ENCODE measurements at places on chromosomes 7 and 10.

GRCh38 chr7:44063894-44064651, 1.3 kb downstream of the PGAM2 start:
- DNase-seq = no peak

DNA sequence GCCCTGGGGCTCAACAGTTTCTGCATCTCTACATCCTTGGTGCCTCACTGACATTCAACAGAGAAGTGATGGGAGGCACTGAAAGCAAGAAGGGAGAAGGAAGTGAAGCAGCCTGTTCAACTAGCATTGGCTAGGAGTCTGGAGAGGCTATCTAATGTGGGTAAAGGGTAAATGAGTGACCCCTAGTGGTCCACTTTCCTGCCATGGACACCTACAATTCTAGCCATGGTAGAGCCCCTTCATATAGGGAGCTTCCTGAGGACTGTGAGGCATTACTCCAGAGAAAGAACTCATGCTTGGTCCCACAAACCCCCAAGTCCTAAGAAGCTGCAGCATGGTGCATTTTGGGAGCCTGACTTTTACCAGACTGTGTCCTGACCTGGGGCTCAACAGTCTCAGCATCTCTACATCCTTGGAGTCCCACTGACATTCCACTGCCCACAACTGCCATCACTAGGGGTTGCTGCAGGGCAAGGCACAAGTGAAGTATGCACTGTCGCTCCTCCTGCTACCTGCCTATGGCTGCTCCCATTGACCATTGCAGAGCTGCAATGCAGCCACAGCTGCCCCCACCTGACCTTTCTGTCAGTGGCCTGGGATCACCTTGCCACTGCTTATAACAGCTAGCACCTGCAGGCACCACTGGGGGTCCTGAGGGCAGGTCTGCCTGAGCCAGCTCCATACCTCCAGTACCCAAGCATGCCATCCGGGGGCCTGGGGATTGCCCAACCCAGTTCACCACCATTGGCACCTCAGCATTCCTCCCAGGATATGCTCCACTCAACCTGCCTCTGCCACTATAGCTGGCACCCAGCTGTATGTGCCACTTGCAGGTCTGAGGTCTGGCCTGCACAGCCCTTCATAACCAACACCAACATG, 44.1 kb upstream of the CDK6 start:
- DNase-seq = peak; percentile 20

GRCh38 chr10:132306864-132307751, 642 bp downstream of the STK32C start:
- no peak for DNase-seq

DNA sequence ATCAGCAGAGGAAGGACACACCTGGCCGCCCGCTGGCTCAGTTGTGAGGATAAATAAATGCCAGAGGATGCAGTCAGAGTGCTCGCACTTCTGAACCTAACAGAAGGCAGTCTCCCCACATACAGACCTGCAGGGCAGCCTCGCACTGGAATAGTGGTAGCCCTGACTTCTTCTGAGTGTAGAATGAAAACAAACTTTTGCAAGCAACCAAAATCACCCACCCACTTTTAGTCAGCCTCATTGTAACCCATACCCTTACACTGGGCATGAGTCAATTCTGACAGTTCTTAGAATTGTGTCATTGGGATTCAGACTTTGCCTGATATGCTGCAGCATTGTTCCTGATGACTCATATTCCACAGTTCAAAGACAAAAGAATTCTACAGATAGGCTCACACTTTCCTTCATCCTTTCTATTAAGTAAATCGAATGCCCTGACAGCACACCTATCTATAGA, 167.0 kb upstream of the CDK1 start:
- DNase-seq = peak; percentile 47

DNA sequence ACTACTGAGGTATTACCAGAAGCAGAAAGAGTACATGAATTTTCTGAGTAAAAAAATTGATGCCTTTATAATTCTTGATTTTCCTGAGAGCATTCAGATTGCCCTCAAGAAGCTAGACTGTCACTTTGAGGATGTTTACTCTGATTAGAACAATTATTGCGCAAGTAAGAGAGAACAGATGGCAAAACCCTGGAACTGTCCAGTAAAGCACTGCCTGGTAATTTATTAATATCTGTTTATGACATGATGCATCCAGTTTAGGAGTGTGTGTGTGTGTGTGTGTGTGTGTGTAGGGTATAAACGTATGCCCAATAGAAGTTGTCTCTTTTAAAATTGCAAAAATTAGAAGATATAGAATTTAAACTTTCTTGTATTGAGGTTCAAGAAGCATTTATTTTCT, 379.7 kb downstream of the PHTF2 start:
- peak; percentile 65 for DNase-seq

GRCh38 chr7:158539711-158540146, 47.9 kb downstream of the PTPRN2 start:
- DNase-seq = no peak

DNA sequence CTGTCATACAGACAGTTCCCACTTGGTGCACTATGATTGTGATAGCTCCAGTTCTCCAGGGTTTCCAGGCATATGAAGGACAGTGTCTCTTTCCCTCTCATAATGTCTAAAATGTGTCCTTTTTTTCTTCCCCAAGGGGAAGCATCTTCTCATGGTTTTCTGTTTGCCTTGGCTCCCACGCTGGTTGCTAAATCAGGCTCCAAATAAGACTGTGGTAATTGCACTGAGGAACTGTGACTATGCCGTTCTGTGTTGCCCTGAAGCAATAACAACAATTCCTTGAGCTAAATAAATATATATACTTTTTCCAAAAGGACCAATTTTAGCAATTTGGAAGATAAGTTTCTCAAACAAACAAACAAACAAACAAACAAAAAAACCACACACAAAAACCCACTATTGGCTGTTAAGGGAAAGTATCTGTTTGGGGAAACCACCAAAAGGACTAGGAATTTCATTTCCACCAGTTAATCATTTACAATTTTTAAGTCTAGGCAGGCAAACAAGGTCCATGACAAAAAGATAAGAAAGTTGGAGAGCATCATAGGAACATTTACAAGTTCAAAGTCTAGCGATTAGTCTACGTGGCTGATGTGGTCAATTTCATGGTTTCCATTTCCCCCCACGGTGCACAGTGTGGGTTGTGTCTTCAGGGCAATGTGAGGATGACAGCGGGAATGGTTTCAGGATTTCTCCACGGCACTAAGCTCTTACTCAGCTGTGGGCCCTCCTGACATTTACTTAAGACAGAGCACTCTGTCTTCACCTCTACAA, 62.4 kb downstream of the THNSL1 start:
- peak; percentile 14 for DNase-seq

GRCh38 chr7:102872460-102872859, 40.3 kb upstream of the LRRC17 start:
- peak; percentile 90 for DNase-seq
